ENCODE measurements at places on chromosomes 4 and X.

DNA sequence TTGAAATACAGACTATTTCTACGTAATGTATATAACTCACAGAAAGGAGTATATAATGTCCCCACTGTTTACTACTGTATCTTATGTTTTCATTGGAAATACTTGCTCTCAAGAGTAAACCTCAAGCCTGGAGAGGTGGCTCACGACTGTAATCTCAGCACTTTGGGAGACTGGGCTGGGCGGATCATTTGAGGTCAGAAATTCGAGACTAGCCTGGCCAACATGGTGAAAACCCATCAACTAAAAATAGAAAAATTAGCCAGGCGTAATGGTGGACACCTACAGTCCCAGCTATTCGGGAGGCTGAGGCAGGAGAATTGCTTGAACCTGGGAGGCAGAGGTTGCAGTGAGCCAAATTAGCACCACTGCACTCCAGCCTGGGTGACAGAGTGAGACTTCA lies 92.8 kb downstream of the COL25A1 start:
- DNase-seq, result no peak

GRCh38 chr4:184099535-184099966 lies 118.1 kb downstream of the ENPP6 start:
- no peak for DNase-seq

GRCh38 chr4:141668200-141668910 lies 32.0 kb downstream of the IL15 start:
- DNase-seq, result no peak

- no peak for DNase-seq
Measured at GRCh38 chr4:173521467-173522159, 8.4 kb downstream of the HAND2 start.

GRCh38 chr4:55184600-55185523 lies 59.5 kb upstream of the KDR start:
- DNase-seq, result peak; percentile 68

- no peak for DNase-seq
Measured at GRCh38 chrX:111376486-111376885, 35.5 kb downstream of the DCX start.

DNA sequence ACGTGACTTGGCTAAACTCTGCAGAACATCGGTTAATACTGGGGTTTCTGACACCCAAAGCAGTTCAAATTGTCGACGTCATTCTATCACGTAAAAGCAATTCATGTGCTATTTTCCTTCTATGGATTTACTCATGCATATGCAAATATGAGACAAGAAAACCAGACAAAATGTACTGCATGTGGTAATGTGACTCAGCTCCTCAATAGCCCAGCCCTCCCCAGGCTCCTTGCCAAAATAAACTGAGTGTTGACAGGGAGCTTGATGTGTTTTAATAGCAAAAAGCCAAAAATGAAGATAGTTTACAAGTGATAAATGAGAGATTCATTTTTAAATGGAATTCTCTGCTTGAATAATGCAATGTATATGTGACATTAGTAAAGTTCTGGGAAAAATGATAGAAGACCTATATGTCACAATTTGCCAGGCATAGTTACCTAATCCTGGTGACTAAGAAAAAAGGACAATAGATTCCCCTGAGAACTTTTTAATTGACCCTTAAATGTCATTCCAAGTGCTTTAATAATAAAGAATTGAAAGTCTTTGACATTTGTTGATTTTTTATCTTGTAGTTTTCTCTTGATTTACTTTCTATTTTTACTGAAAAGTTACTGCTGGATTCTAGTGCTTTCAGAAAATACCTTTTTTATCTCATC lies 1700.6 kb upstream of the TENM3 start:
- DNase-seq, result no peak

GRCh38 chrX:15916704-15917084 lies 62.1 kb upstream of the AP1S2 start:
- no peak for DNase-seq

- no peak for DNase-seq
Measured at GRCh38 chr4:7075962-7076695, 8.3 kb upstream of the GRPEL1 start.

DNA sequence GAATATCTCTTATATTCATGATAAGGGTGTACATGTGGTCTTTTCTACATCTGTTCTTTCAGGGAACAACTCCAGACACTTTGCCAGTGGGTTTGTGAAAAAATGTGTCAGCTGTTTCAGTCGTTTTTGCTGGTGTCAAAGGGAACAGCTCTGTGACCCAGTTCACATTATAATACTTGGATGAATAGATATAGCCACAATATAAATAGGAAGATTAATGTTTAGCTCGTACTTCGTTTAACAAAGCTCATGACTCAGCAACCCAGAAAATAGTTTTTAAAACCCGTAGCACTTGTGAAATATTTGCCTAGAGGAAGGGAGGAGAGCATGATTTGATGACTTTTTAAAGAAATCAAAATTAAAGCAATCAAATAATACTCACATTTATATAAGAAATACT lies 7.9 kb downstream of the LIAS start:
- no peak for DNase-seq

DNA sequence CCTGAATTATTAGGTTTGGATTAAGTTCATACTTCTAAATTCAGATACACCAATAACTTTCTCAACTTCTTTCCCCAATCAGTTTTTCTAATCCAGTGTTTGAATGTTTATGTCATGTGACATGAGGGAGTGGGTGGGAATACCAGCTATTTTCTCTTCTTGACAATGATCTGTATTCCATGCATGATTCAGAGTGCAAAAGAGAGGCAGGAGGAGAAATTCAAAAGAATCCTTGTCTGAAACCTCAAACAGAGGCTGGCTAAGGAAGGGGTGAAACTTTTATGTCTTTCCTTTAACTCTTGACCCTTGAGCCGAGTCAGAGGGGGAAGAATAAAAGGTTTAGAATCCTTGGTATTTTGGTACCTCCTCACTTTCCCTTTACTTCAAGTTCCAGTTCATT lies 544.7 kb downstream of the SPRY1 start:
- DNase-seq, result no peak

GRCh38 chr4:168707205-168707604 lies 210.4 kb downstream of the PALLD start:
- no peak for DNase-seq

DNA sequence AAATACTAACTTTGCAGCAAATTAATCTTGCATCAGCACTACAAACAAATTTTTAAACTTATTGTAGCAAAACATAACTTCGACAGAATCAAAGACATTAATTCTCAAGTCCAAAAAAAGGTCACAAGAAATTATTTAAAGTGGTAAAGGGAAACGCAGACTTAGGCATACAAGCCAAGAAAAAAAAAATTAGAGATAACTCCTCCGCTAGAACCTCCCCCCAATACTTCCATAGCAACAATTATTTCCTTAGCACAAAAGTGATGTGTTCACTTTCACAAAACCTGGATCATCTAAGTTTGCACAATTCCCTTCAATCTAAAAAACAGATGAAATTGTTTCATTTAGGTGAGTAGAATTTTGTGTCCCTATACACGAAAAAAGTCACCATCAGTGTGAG lies 1.1 kb downstream of the LRBA start:
- DNase-seq, result no peak

DNA sequence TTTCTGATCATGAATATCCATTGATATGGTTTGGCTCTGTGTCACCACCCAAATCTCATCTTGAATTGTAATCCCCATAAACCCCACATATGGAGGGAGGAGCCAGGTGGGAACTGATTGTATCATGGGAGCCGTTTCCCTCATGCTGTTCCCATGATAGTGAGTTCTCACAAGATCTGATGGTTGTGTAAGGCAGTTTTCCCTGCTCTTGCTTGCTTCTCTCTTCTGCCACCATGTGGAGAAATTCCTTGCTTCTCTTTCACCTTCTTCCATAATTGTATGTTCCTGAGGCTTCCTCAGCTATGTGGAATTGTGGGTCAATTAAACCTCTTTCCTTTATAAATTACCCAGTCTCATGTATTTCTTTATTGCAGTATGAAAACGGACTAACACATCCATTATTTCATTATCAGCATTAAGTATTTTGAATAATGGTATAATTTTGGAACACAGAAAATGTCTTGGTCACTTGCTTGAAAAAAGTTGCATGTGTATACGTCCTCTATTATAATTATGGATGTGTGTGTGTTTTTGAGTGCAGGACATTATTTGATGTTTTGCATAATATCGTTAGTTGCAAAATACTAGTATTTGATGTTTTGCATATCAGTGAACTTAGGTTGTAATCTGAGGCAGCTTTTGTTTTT lies 334.6 kb downstream of the PCDH10 start:
- DNase-seq, result no peak

- DNase-seq, result no peak
Measured at GRCh38 chrX:126825566-126826193, 6.2 kb downstream of the PRR32 start.

DNA sequence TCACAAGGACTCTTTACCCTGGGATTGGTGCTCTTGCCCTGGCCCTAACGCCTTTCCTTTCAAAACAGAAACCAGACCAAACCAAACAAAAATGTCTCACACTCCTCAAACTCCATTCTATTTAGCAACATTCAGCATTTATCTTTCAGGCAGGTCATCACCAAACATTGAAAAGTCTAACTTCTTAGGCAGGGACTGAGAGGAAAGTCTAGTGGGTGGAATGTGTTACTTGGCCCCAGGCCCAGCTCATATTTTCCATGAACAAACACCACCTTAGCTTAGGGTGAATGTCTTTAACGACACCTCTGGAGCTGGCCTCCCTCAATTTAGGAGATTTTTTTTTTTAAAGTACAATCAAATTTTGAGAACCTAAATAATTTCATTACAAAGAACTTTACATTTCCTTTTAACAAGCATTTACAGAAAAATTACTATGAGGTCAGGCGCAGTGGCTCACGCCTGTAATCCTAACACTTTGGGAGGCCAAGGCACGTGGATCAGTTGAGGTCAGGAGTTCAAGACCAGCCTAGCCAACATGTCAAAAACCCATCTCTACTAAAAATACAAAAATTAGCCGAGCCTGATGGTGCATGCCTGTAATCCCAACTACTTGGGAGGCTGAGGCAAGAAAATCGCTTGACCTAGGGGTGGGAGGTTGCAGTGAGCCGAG lies 10.2 kb upstream of the N4BP2 start:
- DNase-seq, result no peak

GRCh38 chr4:7507381-7507780 lies 72.7 kb upstream of the PSAPL1 start:
- no peak for DNase-seq

GRCh38 chr4:56657818-56658217 lies 23.3 kb downstream of the HOPX start:
- DNase-seq, result no peak

- no peak for DNase-seq
Measured at GRCh38 chrX:2514131-2514530, 13.4 kb upstream of the DHRSX start.

- no peak for DNase-seq
Measured at GRCh38 chrX:66028936-66029335, 10.9 kb downstream of the VSIG4 start.

- DNase-seq, result no peak
Measured at GRCh38 chrX:131845201-131845600, 177.9 kb upstream of the STK26 start.

DNA sequence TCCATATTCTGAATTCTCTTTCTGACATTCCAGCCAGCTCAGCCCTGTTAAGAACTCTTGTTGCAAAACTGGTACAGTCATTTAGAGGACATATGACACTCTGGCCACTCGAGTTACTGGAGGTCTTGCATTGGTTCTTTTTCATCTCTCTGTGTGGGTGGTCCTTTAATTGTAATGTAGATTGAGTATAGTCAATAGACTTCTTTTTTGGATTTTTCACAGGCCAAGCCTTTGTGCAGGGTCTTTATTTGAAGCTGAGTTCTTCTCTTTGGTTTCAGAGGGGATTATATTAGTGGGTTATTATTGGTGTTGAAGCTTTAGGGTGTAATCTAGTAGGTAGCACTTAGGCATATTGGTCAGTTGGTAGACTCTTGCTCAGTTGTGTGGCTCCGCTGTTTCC lies 118.0 kb upstream of the GIMD1 start:
- DNase-seq, result no peak

- no peak for DNase-seq
Measured at GRCh38 chrX:24137192-24137591, 12.3 kb upstream of the ZFX start.

GRCh38 chr4:80206521-80207171 lies 9.3 kb downstream of the PRDM8 start:
- no peak for DNase-seq

GRCh38 chr4:139975830-139976272 lies 178.1 kb downstream of the MAML3 start:
- no peak for DNase-seq

- DNase-seq, result no peak
Measured at GRCh38 chr4:130485371-130485770, 1389.4 kb downstream of the C4orf33 start.

DNA sequence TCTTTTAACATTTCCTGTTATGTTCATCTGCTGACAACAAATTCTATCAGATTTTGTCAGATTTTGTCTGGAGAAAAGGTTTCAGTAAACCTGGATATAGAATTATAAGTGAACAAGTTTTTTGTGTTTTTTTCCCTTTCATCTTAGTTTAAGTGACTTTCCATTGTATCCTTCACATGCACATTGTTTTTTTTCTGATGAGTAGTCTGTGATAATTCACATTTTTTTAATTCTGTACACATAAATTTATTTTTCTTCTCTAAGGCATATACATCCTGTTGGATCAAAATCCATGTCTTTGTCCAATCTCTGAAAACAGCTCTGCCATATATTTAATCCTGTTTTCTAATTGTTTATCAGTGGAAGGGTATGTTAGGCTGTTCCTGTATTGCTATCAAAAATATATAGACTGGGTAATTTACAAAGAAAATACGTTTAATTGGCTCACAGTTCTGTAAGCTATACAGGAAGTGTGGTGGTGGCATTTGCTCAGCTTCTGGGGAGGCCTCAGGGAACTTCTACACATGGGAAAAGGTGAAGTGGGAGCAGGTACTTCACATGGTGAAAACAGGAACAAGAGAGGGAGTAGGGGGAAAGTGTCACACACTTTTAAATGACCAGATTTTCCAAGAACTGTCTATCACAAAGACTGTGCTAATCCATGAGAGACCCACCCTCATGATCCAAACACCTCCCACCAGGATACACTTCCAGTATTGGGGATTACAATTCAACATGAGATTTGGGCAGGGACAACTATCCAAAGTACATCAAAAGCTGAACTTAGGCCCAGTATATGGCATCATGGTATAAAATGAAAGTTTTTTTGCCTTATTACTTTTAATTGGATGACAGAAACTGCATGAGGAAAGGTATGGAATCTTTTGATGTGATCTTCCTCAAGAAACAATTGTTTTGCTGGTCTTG lies 45.6 kb upstream of the GRID2 start:
- DNase-seq, result peak; percentile 44

- no peak for DNase-seq
Measured at GRCh38 chr4:159483110-159483781, 380.4 kb downstream of the RAPGEF2 start.

DNA sequence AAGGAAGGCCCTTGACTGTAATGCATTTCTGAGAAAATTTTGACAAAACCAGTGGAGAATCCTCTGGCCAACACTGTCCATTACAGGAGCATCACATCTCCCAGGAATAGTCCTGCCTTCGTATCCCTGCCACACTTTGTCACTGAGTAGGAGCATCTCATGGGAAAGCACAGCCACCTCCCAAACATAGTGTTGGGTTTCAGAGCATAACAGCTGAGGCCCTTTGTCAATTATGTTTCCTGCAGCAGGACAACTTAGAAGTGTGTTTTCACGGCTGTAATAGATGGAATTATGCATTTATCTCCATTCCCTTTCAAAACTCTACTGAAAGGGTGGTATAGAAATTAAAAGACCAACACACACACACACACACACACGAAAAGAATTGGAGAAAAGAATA lies 91.1 kb upstream of the SMAD1 start:
- no peak for DNase-seq

GRCh38 chrX:69186651-69187050 lies 21.4 kb upstream of the PJA1 start:
- no peak for DNase-seq

Measured in H9 (cell line).